Hematopoietic multipotent progenitor cell treated with erythropoietin and hydrocortisone succinate and interleukin-3 and kit ligand, for 17 days (in vitro differentiated cells): ENCODE measurements at places on chromosomes 1 and 21.

DNA sequence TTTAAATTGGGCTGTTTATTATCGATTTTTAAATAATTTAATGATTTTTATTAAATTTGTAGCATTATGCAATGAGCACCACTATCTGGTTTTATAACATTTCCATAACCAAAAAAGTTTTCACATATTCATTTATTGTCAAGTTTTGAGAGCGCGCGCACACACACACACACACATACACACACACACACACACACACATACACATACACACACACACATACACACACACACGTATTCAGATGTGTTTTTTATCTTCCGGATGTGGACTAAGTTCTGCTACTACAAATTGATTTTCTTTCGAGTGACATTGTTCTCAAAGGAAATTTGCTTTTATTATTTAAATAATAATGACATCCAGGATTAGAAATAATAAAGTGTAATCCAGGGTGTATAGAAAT, 16.3 kb downstream of the CACHD1 start:
- DNase-seq = no peak

- no peak for DNase-seq
Observed at GRCh38 chr1:246919902-246920301, 11.8 kb downstream of the AHCTF1 start.

DNA sequence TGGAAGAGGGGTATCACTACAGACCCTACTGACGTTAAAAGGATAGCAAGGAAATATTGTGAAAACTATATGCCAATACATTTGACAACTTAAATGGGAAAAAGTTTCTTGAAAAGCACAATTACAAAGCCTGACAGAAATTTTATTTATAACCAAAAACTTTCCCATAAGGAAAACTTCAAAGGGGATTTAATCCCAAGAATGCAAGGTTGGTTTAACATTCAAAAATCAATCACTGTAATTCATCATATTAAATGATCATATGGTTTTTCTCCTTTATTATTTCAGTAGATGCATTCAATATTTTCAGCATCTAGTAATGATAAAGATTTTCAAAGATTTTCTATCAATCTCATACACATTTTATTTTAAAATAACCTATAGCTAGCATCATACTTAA, 13.3 kb downstream of the LRRC8C start:
- no peak for DNase-seq

DNA sequence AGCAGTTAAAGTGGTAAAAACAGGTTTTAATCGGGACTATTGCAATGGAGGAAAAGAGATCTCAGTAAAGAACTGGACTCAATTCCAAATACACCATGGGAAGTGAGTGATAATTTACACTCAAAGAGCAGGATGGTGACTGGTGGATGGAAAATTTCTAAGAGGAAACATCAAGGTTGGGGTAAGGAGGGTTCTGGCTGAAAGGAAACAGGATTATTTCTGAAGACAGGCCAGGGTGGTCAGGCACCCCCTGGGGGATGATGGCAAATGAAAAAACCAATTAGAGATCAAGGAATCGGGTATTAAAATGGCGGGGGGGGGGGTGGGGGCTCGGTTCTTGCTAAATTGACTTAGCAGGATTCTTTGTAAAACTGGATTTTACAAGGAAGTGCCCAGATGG, 12.3 kb upstream of the HSD11B1 start:
- DNase-seq = no peak

- no peak for DNase-seq
Observed at GRCh38 chr1:156151093-156151688, 2.2 kb upstream of the SEMA4A start.
